ENCODE measurements at places on chromosomes 5 and 9.
A peak's percentile ranks its signal among the peaks of the same experiment; 100 is the strongest.

DNA sequence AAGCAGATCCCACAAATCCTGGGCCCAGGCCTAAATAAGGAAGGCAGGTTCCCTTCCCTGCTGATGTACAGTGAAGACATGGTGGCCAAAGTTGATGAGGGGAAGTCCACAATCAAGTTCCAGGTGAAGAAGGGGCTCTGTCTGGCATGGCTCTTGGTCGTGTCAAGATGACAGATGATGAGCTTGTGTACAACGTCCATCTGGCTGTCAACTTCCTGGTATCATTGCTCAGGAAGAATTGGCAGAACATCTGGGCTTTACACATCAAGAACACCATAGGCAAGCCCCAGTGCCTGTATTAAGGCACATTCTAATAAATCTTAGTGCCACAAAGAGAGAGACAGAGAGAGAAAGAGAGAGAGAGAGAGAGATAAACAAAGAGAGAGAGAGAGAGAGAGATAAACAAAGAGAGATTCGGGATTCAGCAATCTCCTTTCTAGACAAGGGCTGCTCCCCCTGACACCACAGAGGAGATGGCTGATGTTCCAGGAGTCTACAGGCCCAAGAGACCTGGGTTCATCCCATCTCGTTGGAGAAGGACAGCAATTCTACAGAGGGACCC, 45.5 kb upstream of the HSPA9 start:
- H3K27me3 ChIP-seq: peaks cover 44% of the 10 kb centered on the region
- H3K36me3 ChIP-seq: no peaks in the 10 kb centered on the region
- no peak overlapping the region for H3K4me3 ChIP-seq
- no peaks in the 10 kb centered on the region for H3K4me1 ChIP-seq
- H3K27ac ChIP-seq: no peak overlapping the region

GRCh38 chr9:22693156-22693555, 246.5 kb downstream of the DMRTA1 start:
- no peaks in the 10 kb centered on the region for H3K4me1 ChIP-seq
- H3K27me3 ChIP-seq: no peaks in the 10 kb centered on the region
- no peaks in the 10 kb centered on the region for H3K36me3 ChIP-seq
- DNase-seq: no peak

GRCh38 chr9:105500108-105500766, 52.4 kb downstream of the FSD1L start:
- DNase-seq: no peak
- H3K27me3 ChIP-seq: no peaks in the 10 kb centered on the region
- no peaks in the 10 kb centered on the region for H3K4me1 ChIP-seq
- no peaks in the 10 kb centered on the region for H3K36me3 ChIP-seq
- no peak overlapping the region for H3K27ac ChIP-seq

DNA sequence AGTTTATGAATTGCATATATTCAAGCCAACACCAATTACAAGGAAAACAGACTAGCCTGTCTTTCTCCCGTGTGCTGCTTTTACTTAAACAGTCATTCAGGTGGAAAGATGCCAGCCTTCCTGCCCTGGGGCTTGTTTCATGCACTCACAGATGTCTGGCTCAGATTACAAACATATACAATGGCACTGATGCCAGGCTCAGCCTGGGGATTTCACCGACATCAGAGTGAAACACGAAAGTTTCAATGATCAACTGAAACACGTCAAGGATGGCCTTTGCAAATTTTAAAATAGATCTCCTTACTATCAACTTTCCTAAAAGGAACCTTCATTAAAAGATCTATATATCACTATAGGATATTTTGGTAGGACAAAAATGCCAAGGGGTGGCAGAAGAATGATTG, 1576.5 kb downstream of the EFNA5 start:
- H3K36me3 ChIP-seq: no peaks in the 10 kb centered on the region
- no peaks in the 10 kb centered on the region for H3K4me1 ChIP-seq
- H3K27me3 ChIP-seq: no peaks in the 10 kb centered on the region
- DNase-seq: no peak

DNA sequence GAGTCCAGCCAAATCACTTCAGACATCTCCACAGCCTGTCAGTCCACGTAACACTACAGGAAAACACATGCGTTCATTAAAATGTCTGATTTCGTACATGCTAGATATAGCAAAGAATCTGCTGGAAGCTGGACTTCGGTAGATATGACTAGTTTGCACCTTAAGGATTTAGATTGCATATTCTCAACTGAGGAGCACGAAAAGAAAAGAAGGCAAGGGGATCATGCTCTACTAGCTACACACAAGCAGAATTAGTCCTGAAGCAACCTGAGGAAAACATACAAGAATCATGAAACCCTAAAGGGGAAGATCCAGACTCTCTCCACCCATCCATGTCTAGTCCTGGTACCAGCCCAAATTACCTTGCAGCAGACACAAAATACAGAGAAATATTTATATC, 36.1 kb upstream of the SSBP2 start:
- peaks cover 3% of the 10 kb centered on the region for H3K36me3 ChIP-seq
- no peaks in the 10 kb centered on the region for H3K27me3 ChIP-seq
- H3K4me3 ChIP-seq: no peak overlapping the region
- DNase-seq: no peak

DNA sequence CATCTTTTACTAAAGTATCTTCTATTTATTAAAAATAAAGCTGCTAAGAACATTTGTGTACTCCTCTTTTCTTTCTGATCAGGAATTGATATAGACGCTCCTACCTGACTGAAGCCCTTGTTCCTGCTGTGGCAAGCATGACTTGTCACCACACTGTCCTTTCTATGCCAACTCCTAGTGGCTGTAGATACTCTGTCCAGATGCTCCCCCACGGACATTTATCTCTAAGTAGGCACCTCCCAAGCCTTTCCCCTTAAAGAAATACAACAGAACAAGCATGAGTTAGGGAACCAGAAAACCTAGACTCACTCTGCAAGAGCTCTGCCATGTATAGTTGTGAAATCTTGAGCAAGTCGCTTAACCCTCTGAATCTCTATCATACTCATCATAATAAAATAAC, 53.2 kb downstream of the FAM114A2 start:
- no peaks in the 10 kb centered on the region for H3K27me3 ChIP-seq
- no peaks in the 10 kb centered on the region for H3K36me3 ChIP-seq
- no peak overlapping the region for H3K4me3 ChIP-seq
- H3K4me1 ChIP-seq: peaks cover 2% of the 10 kb centered on the region
- DNase-seq: no peak
- H3K27ac ChIP-seq: no peak overlapping the region

DNA sequence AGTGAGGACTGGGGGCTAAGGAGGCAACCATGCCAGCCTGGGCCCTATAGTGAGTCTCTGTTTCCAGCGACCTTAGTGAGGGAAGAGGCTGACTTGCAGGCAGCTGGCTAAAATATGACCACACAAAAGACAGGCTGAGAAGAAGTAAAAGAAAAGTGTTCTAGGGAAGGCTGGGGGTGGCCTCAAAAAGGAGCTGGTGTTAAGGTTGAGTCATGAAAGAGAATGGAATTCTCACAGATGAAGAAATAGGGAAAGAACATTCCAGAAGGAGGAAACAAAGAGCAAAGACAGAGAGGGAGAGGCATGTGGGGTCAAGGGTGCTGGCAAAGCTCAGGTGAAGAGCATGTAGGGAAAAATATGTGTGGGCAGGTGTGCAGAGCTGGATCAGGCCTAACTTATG, 302.7 kb upstream of the RFX3 start:
- H3K4me3 ChIP-seq: no peak overlapping the region
- DNase-seq: no peak
- H3K4me1 ChIP-seq: no peaks in the 10 kb centered on the region

GRCh38 chr5:158287643-158288271, 428.8 kb upstream of the CLINT1 start:
- no peaks in the 10 kb centered on the region for H3K27me3 ChIP-seq
- DNase-seq: no peak
- H3K4me3 ChIP-seq: no peak overlapping the region
- H3K36me3 ChIP-seq: no peaks in the 10 kb centered on the region
- no peak overlapping the region for H3K27ac ChIP-seq

- DNase-seq: no peak
- no peak overlapping the region for H3K4me3 ChIP-seq
These were observed 7.9 kb downstream of the KCNIP1 start for GRCh38 chr5:170511551-170512258.

DNA sequence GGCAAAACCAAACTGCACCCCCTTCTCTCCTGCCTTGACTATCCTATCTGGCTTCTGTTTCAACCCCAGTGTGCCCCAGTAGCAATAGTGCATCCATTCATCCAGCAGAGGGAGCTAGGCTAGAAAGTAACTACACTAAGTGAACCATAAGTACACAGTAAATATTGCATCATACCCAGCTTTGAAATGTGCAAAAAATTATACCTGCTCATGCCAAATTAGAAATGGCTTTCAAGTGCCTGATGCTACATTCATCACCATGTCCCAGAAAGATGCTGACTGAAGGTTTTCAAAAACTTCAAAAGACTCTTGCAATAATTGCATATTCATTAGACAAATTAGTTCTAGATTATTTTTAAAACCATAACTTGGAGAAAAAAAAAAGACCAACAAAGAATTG, 153.5 kb downstream of the PRELID2 start:
- DNase-seq: peak; percentile 10
- no peaks in the 10 kb centered on the region for H3K27me3 ChIP-seq
- no peak overlapping the region for H3K27ac ChIP-seq
- H3K4me3 ChIP-seq: no peak overlapping the region
- no peaks in the 10 kb centered on the region for H3K4me1 ChIP-seq

GRCh38 chr9:115690786-115691496, 462.6 kb upstream of the PAPPA start:
- DNase-seq: no peak
- no peak overlapping the region for H3K27ac ChIP-seq

DNA sequence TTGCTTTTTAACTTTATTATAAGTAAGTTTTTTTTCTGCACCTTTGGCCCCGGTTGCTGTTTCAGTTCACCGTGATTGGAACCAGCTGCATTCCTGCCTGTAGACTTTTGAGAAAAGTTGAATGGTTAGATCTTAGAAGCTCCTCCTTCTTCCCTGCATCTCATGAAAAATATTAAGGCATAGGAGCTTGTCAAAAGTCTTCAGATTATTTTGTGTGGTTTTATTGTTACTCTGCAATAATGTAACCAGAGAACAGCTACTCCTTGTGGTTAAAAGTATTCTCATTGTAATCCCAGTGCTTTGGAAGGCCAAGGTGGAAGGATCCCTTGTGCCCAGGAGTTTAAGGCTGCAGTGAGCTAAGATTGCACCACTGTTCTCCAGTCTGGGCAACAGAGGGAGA, 3.3 kb upstream of the SLC2A8 start:
- DNase-seq: no peak
- H3K4me3 ChIP-seq: no peak overlapping the region
- H3K36me3 ChIP-seq: peaks cover under 1% of the 10 kb centered on the region
- H3K27ac ChIP-seq: no peak overlapping the region

GRCh38 chr5:135040333-135041144, 6.5 kb upstream of the PITX1 start:
- DNase-seq: no peak
- peaks cover 6% of the 10 kb centered on the region for H3K4me1 ChIP-seq
- peak overlapping the region; percentile 43 for H3K4me3 ChIP-seq
- H3K27ac ChIP-seq: no peak overlapping the region
- no peaks in the 10 kb centered on the region for H3K36me3 ChIP-seq
- H3K27me3 ChIP-seq: peaks cover 69% of the 10 kb centered on the region

- no peak overlapping the region for H3K4me3 ChIP-seq
- DNase-seq: no peak
- peaks cover 17% of the 10 kb centered on the region for H3K4me1 ChIP-seq
- peaks cover 4% of the 10 kb centered on the region for H3K36me3 ChIP-seq
- H3K27ac ChIP-seq: no peak overlapping the region
These were observed 92.0 kb downstream of the THBS4 start for GRCh38 chr5:80127116-80127552.

DNA sequence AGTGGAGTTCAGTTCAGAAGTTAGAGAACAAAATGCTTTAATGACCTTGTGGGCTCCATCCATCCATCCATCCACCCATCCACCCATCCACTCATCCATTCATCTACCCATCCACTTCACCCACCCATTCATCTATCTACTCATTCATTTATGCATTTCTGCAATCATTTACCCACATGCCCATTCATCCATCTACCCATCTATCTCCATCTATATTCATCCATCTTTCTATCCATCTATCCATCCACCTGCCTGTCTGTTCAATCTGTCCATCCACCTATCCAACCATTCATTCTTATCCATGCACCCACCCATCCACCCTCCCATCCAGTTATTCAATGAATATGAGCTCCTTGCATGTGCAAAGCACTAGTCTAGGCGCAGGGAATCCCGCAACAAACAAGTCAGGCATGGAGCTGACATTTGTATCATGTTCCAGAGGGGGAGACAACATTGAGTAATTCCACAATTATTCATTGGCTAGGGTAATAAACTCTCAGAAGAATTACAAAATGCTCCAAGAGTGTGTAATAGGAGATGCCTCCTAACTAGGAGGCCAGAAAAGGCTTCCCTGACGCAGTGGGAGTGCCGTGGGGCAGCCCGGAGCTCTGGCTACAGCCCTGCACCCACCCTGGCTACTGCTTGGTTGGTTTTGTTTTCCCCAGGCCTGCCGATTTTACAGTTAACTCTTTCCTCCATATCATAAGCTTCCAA, 211.2 kb downstream of the NXNL2 start:
- DNase-seq: no peak
- H3K36me3 ChIP-seq: no peaks in the 10 kb centered on the region
- H3K27me3 ChIP-seq: peaks cover 53% of the 10 kb centered on the region
- no peak overlapping the region for H3K27ac ChIP-seq
- H3K4me1 ChIP-seq: no peaks in the 10 kb centered on the region
- H3K4me3 ChIP-seq: no peak overlapping the region

DNA sequence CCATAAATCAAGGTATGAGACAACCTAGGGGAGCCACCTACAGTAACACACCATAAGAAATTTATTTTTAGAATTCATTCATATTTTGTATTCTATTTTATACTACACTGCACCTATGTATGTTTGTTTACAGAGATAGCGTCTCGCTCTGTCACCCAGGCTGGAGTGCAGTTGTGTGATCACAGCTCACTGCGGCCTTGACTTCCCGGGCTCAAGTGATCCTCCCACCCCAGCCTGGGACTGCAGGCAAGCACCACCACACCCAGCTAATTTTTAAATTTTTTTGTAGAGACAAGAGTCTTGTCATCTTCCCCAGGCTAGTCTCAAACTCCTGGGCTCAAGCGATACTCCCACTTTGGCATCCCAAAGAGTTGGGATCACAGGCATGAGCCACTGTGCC, 25.4 kb downstream of the MAPKAP1 start:
- no peak overlapping the region for H3K27ac ChIP-seq
- H3K4me1 ChIP-seq: peaks cover 8% of the 10 kb centered on the region
- no peaks in the 10 kb centered on the region for H3K27me3 ChIP-seq
- H3K36me3 ChIP-seq: peaks cover 4% of the 10 kb centered on the region
- no peak overlapping the region for H3K4me3 ChIP-seq
- no peak for DNase-seq
